ENCODE measurements at places on chromosomes 3 and 15. TPM values are rescaled to one million over a fixed set of nuclear protein-coding genes. Genes with fewer than 3 reads are reported as not detected.
A peak's percentile ranks its signal among the peaks of the same experiment; 100 is the strongest.

Gene THBS1
- total RNA-seq: 270 TPM

Gene PEX5L
- total RNA-seq: not detected

Gene KLHL40
- not detected for total RNA-seq

DNA sequence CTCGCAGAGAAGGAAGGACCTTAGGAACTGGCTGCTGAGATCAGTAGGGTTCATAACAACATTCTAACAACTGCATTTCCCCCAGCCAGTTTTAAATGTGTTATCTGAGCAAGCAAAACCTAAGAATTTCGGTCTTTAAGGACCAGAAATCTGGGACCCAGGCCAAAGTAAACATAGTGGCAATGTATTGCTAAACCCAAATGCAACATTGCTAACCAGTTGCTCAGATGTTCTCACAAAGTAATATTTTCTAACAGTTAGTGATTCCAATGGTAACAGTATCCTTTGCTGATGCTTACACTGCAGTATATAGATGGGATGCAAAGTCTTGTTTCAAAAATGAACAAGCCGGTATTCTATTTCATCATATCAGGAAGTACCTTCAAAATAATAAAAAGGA lies 254.3 kb downstream of the RYR3 start:
- H3K27ac ChIP-seq: no peak overlapping the region
- H3K4me3 ChIP-seq: no peak overlapping the region
- H3K36me3 ChIP-seq: no peaks in the 10 kb centered on the region
- H3K4me1 ChIP-seq: no peaks in the 10 kb centered on the region

GRCh38 chr3:168859574-168859973 lies 763.9 kb upstream of the GOLIM4 start:
- H3K4me1 ChIP-seq: no peaks in the 10 kb centered on the region
- H3K27ac ChIP-seq: no peak overlapping the region
- no peak overlapping the region for H3K4me3 ChIP-seq
- no peak for DNase-seq

DNA sequence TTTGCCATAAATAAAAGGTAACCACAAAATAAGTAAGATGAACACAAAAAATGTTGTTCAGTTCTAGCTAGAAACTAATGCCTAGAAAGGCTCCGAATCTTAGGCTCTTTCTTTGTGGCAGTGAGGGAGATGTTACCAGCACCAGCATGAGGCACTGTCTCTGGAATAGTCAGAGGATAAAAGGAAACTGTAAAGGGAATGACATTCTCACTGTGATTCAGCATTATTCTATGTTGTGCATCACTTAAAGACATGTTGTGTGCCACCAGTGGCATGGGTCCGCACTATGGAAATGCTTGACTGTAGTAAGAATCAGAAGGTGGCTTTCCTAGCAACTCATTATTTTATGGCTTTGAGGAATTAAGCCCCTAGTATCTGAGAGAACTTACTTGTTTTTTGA lies 70.8 kb downstream of the SEC22A start:
- no peaks in the 10 kb centered on the region for H3K4me1 ChIP-seq
- no peak overlapping the region for H3K4me3 ChIP-seq
- DNase-seq: no peak
- no peaks in the 10 kb centered on the region for H3K27me3 ChIP-seq
- no peak overlapping the region for H3K27ac ChIP-seq

DNA sequence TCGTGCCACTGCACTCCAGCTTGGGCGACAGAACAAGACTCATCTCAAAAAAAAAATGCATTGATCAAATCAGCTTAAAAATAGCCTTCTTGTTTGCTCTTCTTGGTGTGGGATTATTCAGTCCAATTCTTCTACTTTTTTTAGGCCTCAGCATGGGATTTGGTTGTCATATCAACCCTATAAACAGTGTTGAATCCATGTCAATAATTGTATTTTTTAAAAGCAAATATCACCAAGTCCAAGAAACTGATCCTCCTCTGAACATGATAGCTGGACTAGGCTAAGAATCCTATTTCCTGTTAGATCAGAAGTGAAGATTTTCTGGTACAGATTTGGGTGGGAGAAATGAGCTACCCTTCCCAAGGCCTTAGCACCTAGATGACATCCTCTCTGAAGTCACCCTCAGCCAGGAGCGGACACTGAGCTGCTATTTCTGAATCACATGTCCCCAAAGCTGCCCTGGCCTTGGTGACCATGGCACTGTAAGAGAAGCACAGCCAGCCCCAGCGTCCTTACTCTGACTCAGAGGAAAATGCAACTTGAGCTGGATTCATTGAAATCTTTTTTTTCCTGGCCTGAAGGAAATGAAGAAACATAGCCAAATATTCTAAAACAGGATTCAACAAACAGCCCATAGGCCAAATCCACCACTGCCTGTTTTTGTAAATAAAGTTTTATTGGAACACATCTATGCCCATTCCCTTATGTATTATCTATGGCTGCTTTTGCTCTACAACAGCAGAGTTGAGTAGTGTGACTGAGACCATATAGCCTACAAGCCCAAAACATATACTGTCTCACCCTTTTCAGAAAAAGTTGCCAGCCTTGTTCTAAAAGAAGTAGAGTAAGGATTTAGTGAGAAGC lies 215.9 kb upstream of the CTDSPL start:
- no peaks in the 10 kb centered on the region for H3K36me3 ChIP-seq
- peak; percentile 82 for DNase-seq
- H3K4me3 ChIP-seq: no peak overlapping the region
- peak overlapping the region; percentile 78 for H3K27ac ChIP-seq

- no peaks in the 10 kb centered on the region for H3K36me3 ChIP-seq
- no peak for DNase-seq
- no peak overlapping the region for H3K27ac ChIP-seq
- H3K27me3 ChIP-seq: no peaks in the 10 kb centered on the region
Measured at GRCh38 chr3:175865724-175866123, 1006.6 kb downstream of the NAALADL2 start.

DNA sequence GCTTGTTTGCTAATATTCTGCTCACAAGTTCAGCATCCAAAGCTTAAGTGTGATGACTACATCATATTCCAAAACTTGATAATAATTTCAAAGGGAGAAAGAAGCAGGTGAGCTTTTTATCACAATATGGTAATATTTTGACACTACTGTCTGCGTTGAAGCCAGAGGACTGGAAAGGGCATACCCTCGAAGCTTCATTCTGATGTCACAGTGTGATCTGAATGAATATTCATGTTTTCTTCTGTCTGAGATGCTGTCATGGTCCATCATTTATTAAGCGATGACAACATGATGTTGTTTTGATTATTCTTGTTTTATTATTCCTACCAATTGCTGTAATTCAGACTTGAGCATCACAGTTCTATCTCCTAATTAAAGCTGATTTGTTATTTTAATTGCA lies 625.4 kb downstream of the ZPLD1 start:
- no peaks in the 10 kb centered on the region for H3K36me3 ChIP-seq
- no peak for DNase-seq
- no peaks in the 10 kb centered on the region for H3K27me3 ChIP-seq

- DNase-seq: no peak
- H3K27ac ChIP-seq: no peak overlapping the region
- no peaks in the 10 kb centered on the region for H3K4me1 ChIP-seq
- H3K4me3 ChIP-seq: no peak overlapping the region
Measured at GRCh38 chr3:106214641-106215040, 345.8 kb upstream of the CBLB start.

DNA sequence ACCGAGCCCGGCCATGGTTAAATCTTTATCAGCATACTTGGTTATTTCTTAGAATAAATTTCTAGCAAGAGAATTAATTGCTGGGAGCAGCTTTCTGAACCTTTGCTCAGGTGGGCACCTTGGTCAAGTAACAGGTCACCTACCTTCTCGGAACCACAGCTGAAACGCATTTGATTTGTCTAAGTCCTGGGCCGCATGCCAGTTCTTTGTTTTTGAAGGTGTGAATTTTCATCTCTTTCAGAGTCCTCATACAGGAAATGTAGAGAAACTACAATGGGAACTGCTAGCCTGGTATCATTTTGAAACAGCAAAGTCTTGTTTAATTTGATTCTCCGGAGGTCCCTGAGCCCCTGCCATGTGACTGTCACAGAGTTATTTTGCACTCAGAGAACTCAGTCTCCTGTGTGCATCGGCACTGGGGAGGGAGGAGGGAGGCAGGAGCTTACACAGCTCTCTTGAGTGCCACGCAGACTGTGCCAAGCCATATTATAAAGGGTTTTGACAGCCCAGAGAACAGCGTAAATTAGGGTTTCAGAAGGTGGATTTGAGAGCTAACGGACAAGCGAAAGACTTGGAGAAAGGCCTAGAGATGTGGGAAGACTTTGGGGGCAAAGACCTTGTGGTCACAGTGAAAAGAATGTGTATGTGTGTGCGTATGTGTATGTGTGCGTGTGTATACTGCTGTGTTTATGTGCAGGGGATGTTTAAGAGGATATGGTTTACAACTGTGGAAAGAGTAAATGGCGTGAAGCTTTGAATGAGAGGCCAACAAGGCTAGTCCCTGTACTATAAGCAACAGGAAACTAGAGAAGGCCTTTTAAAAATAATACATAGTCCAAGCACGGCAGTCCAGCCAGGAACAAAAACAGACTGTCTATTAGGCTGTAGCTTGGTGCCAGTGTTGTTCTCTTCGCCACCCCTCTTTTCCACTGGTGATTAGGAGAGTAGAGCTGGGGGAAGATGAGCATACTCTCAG lies 61.8 kb upstream of the ATP13A3 start:
- peak overlapping the region; percentile 84 for H3K27ac ChIP-seq
- peak; percentile 66 for DNase-seq
- peaks cover 6% of the 10 kb centered on the region for H3K4me1 ChIP-seq

- H3K36me3 ChIP-seq: no peaks in the 10 kb centered on the region
- no peak overlapping the region for H3K27ac ChIP-seq
- DNase-seq: no peak
- no peaks in the 10 kb centered on the region for H3K4me1 ChIP-seq
- H3K27me3 ChIP-seq: no peaks in the 10 kb centered on the region
- no peak overlapping the region for H3K4me3 ChIP-seq
Measured at GRCh38 chr3:96977671-96978070, 163.3 kb downstream of the EPHA6 start.

DNA sequence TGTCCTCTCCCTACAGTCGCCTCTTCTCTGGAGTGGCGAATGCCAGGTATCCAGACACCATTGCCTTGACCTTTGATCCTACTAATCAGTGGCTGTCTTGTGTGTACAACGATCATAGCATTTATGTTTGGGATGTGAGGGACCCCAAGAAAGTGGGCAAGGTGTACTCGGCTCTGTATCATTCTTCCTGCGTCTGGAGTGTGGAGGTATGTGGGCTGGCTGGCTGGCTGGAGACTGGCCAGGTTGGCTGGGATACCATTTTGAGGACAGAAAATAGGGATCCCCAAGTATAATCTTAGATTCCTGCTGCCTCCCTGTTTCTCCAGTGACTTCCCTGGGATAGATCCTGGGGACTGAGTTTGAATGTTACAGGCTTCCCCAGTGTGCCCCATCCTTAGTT lies 13.4 kb upstream of the JMJD7 start:
- H3K4me1 ChIP-seq: no peaks in the 10 kb centered on the region
- no peak overlapping the region for H3K27ac ChIP-seq
- H3K4me3 ChIP-seq: no peak overlapping the region

DNA sequence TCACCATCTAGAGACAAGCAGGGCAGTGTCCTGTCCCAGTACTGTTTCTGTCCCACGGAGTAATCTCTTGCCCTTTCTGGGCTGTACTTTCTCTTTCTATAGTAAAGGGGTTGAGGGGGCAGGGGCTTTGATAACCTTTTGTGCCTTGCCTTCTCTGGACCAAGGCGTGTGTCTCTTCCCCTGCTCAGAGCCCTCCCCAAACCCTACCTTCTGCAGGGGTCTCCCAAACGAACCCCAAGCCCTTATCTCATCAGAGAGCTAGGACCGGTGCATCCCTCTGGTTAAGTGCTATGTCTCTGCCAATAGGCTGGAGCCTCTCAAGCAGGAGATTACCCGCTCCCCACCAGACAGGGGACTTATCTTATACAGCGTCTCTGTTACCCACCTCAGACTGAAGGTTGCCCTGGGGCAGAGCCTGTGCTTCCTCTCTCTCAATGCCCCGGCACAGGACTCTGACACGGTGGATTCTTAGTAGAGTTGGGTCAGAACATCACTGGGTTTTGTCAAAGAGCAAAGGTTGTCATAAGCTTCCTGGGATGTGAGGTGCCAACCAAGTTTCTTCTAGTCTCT lies 2.9 kb downstream of the PLEKHO2 start:
- peak overlapping the region; percentile 18 for H3K27ac ChIP-seq
- no peaks in the 10 kb centered on the region for H3K27me3 ChIP-seq
- H3K4me1 ChIP-seq: no peaks in the 10 kb centered on the region
- peaks cover 2% of the 10 kb centered on the region for H3K36me3 ChIP-seq
- DNase-seq: no peak

DNA sequence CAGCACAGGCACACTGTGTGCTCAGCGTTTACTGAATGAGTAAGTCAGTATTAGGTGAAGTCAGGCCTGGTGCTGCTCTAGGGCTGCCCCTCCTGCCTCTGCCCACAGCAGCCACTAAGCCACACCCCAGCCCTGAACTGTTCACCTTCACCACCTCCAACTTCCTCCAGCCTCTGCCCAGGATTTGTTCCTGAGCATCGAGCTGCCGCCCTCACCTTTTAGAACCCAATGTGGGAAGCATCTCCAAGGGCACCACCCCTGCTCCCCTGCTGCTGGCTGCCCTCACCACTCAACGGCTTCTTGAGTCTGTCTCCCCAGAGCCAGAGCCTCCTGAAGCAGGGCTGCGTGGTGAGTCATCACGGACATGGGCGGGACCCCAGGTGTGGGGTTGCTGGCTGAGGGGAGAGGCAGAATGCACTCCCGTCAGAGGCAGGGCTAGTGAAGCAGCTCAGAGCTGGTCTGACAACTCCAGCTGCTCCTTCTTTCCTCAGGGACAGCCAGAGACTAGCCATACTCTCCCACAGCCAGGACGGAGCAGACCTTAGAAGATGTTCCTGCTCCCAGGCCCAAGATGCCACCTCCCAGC lies 5.8 kb downstream of the HYAL2 start:
- H3K27ac ChIP-seq: no peak overlapping the region
- no peaks in the 10 kb centered on the region for H3K36me3 ChIP-seq
- H3K4me1 ChIP-seq: no peaks in the 10 kb centered on the region
- no peaks in the 10 kb centered on the region for H3K27me3 ChIP-seq

- H3K4me1 ChIP-seq: no peaks in the 10 kb centered on the region
- H3K27ac ChIP-seq: no peak overlapping the region
- H3K4me3 ChIP-seq: no peak overlapping the region
- no peaks in the 10 kb centered on the region for H3K36me3 ChIP-seq
- DNase-seq: peak; percentile 21
Measured at GRCh38 chr3:38579551-38580449, 69.7 kb downstream of the SCN5A start.

GRCh38 chr3:125605756-125606155 lies 10.5 kb upstream of the OSBPL11 start:
- DNase-seq: no peak
- H3K4me1 ChIP-seq: peaks cover 2% of the 10 kb centered on the region
- no peaks in the 10 kb centered on the region for H3K27me3 ChIP-seq
- H3K27ac ChIP-seq: no peak overlapping the region
- no peaks in the 10 kb centered on the region for H3K36me3 ChIP-seq
